Fibroblast of skin of back (primary cell): ENCODE measurements at places on chromosomes 6 and 20.

DNA sequence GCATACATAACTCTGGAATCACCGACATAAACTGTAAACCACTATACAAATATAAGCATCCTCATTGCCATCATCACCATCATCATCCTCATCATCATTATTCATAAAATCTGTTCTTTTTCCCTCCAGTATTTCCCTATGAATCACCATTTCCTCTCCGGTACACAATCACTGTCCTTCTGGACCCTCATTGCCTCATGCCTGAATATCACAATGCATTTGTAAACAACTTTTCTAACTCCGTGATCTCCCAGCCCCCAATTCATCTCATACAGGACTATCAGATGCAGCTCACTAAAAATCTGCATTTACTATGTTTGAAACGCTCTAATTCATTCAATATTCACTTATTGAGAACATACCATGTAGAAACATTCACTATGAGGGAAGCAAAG is 339.7 kb downstream of the TBC1D32 start:
- peak; percentile 0 for DNase-seq

- DNase-seq, result peak; percentile 74
These were observed at the start of the genes CYP39A1 and SLC25A27 for GRCh38 chr6:46652603-46653438. CYP39A1 (minus strand) TSS chr6:46652818; CDS start chr6:46652582, 236 bp downstream. SLC25A27 (plus strand) TSS chr6:46652975; CDS start chr6:46653193, 218 bp downstream.

DNA sequence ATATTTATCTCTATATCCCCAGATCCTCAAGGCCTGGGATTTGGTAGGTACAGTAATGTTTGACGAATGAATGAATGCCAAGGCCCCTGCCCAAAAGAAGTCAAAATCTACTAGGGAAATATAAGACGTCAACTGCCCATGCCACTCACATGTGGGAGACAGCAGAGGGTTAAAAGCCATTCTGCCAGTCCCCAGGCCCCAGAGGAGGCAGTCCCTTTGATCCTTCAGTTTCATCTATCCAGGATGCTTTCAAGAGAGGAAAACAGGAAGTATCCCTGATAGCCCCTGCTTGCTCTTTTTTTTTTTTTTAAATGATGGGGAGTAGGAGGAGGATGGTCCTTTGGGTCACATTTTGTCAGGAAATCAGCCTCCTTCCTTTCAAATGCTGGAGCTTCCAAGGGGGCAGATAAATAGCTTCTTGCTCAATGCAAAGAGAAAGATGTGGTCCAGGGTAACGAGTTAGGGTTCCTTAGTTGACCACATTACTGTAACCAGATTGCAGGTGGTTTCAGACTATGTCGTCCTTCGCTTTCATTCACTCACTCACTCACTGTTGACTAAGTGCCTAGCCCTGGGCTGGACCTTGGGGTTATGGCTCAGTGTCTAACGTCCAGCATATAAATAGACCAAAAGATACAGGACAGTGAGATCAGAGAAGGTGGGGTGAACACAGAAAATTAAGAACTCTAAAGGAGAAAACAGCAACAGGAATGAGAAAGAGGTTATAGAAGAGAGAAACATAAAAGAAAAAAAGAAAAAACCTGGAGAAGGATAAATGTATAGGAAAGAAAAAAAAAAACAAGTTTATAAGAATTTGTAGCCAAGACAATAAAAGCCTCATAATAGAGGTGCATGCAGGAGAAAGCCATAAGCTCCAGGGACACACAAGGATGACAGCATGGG is 64.6 kb upstream of the PIM1 start:
- no peak for DNase-seq

GRCh38 chr6:134954272-134955000 is 4.5 kb upstream of the ALDH8A1 start:
- no peak for DNase-seq

DNA sequence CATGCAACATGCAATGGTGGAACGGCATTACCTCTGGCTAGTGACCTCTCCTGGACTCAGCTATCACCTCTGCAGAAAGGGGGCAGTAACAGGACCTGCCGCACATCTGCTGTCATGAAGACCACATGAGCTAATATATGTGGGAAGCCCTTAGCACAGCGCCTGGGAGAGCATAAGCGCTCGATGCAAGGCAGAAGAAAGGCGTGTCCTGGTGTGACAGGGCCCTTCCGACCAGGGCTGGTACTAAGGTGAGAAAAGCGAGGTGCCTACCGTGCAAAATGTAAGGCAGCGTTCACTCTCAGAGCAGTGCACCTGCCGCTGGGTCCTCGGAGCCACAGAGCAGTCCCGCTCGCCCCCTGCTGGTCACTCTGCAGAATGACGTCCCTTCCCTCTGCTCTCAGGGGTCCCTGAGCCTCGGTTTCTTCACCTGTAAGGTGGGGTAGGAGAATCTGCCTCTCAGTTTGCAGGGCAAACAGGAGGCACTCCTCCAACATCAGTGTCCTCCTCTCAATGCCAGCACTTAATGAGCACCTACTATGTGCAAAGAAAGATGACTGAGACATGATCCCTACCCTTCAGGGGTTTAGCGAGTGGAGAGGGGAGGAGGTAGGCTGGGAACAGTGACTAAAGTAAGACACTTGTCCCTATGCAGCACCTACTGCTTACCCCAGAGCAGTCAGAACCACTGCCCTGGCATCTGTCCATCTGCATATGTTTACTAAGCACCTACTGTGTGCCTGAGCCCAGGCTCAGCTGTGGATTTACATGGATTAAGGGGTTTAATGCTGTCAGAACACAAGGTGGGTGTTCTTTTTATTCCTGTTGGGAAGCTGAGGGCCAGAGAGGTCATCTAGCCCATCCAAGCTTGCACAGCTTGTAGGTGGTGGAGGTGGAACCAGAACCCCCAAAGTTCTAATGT is 41.1 kb upstream of the PTGIS start:
- DNase-seq, result peak; percentile 32
